SK-MEL-5 (cell line): ENCODE measurements at places on chromosomes 2 and 18. TPM values are rescaled to one million over a fixed set of nuclear protein-coding genes. Genes with fewer than 3 reads are reported as not detected.
A peak's percentile ranks its signal among the peaks of the same experiment; 100 is the strongest.

- no peak for DNase-seq
Measured at GRCh38 chr2:99417396-99417795, 72.4 kb downstream of the REV1 start.

DNA sequence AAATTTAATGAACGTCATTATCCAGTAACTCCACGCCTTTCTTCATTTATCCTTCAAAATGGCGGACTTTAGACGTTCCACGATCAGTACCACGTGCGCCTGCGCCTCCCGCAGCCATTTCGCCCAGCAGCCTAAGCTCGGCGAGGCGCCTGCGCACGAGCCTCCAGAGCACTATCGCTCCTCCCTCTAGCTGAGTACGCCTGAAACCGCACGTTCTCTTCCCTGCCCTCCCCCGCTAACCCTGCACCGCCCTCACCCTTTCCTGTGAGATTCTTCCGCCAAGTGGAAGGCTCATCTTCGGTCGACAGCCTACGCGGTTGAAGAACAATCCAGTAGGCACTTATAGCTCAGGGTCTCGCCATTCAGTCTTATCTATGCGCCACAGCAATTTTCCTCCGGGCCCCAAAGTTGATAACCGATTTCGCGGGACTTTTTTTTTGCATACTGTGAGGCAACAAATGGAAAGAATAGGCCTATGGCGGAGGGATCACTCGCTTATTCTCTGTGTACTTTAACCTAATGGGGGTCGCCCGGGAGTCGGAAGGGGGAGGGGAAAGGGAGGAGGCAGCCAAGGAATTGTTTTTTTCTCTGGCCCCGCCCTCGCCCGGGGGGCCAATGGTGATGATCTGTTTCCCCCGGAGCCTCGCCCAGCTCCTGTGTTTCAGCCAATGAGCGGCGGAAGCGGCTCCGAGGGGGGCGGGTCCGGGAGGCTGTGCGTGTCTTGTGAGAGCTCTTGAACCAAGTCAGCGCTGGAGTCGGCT is at the start of gene KDM3A:
Gene KDM3A, plus strand, starts transcription at position 741 of the 761 bp plus-strand sequence. CDS start 677 bp downstream, outside the sequence.
- peak; percentile 100 for DNase-seq

GRCh38 chr2:128558441-128558840 is 239.8 kb upstream of the HS6ST1 start:
- no peak for DNase-seq

- no peak for DNase-seq
Measured at GRCh38 chr2:16325016-16325975, 340.3 kb downstream of the CYRIA start.

DNA sequence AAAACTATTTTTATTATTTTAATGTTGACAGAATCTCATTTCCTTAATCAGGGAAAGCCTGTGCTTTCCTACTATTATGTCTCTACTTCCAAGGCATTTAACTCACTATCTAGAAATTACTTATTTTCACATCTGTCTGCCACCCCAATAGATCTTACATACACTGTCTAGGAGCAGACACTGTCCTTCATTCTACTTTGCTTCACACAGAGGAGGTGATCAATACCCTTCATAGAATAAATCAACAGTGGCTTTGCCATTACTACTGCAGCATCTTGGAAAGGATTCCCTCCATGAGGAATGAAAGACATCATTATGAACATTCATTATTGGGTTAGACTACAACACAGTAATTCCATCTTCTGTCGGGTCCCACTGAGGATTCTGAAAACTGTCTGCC is 31.7 kb downstream of the CDH20 start:
- no peak for DNase-seq

DNA sequence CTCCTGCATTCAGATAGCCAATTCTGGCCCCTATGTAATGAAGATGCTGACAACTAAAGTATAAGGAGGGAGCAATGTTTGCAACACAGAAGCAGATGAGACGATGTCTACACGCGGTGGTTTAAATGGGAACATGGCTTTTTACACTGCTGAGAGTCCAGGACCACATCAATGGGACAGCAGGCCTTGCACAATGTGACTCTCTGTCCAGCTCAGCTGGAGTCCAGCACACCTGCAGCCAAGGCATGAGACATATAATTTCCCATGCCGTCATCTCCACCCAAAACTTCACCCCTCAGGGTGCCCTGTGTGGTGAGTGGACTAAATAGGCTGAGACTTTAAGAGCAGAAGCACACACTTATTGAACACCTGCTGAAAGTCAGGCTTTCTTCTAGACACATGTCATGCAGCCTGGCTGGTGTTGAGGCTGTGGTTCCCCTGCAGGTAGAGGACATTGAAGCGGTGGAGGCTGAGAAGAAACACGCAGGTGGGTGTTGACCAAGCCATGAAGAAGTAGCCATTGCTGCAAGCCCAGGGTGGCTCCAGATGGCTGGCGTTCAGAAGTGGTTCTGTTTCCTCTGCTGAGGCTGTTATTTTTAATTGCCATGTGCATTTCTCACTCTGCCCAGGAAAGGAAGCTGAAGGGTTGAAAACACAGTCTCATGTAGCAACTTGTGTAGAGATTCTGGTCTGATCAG is 345.6 kb downstream of the MYCN start:
- DNase-seq, result no peak

DNA sequence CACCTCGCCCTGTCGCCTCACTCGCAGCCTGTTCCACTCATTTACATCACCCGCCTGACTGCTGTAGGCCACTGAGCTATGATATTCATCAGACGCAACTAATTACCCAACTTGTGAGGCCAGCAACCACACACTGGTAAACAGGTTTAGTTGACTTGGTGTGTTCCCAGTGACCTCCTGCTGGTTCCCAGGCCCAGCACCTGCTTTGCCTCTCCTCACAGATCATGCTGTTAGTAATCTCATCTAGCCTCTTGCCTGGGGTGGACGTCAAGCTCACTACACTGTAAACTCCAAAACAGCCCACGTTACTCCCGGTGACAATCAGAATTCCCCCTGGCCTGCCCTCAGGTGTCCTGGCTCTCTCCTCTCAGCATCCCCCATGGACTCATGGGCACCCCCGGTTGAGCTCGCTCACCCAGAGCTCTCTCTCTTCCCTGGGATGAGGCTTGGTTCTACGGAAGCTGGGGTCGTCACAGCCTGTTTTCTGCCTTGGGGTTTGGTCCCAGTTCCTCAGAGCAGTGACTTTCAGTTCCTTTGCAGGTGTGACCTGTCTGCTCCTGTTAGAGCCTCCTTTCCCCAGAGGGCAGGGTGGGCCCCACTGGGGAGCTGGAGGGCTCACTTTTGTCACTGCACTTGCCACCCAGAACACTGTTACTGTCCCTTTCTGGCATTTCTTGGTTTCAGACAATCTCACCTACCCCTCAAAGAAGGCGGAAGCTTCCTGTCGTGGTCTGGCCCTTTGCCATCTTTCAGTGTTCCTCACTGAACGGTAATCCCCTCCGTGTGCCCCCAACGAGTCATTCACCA is 40.3 kb downstream of the INPP5D start:
- DNase-seq, result no peak

CRYBA2 gene
- not detected in 2 replicates for total RNA-seq

INSIG2 gene
- 3.8 and 4.6 TPM in 2 replicates for total RNA-seq

PRKAG3 gene
- not detected in 2 replicates for total RNA-seq

FSIP2 gene
- not detected in 2 replicates for total RNA-seq

SLC23A3 gene
- 0.13 and 0.34 TPM in 2 replicates for total RNA-seq

NT5DC4 gene
- 0.13 TPM in 1 of 2 replicates, not detected in the other for total RNA-seq

PKP4 gene
- 16.7 and 21.2 TPM in 2 replicates for total RNA-seq
